ENCODE measurements at places on chromosomes 5 and 9.
A peak's percentile ranks its signal among the peaks of the same experiment; 100 is the strongest.

- DNase-seq = no peak
Observed at GRCh38 chr5:32539981-32540845, 45.1 kb upstream of the SUB1 start.

- peak; percentile 36 for DNase-seq
Observed at GRCh38 chr9:78030553-78031443, 813 bp downstream of the GNAQ start.

DNA sequence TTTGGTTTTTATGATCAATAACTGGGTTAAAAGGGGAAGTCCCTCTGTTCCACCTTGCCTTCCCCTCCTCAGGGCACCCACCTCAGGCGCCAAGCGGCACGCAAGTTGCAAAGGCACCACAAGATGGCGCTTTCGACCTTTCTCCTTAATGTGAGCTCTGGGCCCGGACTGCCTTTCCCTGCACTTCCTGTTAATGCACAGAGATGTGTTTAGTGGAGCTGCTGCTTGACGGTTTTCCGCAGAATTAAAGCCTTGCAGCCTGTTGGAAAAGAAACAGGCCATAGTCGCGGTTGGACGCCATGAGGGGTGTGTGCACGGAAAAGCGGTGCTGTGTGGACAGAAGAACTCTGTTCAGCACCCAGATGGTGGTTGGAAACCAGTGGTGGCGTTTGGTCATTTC lies 17.9 kb downstream of the CXCL14 start:
- DNase-seq = peak; percentile 48

- DNase-seq = no peak
Observed at GRCh38 chr9:73157811-73158210, 6.1 kb downstream of the ANXA1 start.

DNA sequence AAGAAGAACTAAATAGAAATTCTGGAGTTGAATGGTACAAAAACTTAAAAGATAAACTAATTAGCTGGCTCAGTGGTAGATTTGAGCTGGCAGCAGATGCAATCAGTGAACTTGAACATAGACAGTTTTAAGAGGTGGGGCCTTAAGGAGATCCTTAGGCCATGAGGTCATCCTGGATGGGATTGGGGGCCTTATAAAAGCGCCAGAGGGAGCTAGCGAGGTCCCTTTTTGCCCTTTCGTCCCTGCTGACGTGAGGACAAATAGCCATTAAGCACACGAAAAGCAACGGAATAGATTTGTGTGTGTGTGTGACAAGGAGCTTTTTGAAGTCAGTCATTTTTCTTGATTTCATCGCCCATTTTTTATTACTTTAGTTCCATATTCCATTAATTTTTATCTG lies 83.3 kb downstream of the ZNF354C start:
- DNase-seq = no peak

GRCh38 chr5:177005619-177006264 lies 837 bp downstream of the UIMC1 start:
- peak; percentile 57 for DNase-seq

GRCh38 chr9:133513214-133514100 lies 11.3 kb downstream of the MYMK start:
- no peak for DNase-seq

GRCh38 chr9:110900917-110901316 lies 137.4 kb downstream of the LPAR1 start:
- no peak for DNase-seq

GRCh38 chr5:88827997-88828396 lies 55.0 kb downstream of the MEF2C start:
- no peak for DNase-seq

DNA sequence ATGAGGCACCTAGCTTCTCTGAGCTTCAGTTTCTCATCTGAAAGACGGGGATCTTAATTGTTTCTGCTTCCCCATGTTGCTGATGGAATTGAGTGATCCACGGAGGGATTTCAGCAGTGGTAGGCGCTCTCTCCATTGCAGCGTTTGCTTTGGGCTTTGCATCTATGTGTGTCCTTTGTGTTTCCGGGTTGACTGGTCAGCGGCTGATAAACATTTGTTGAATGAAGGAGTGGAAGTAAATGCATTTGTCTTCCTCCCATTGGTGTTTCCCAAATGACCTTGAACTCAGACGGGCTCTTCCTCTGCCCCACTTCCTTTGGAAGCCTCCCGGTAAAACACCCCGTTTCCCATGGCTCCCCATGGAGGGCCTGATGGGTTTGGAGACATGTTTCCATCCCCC lies 117.2 kb downstream of the GAPVD1 start:
- DNase-seq = no peak

GRCh38 chr5:126139086-126139485 lies 284.1 kb upstream of the GRAMD2B start:
- no peak for DNase-seq

GRCh38 chr5:125492977-125493376 lies 746.5 kb upstream of the ZNF608 start:
- no peak for DNase-seq

- DNase-seq = no peak
Observed at GRCh38 chr9:112447283-112447761, 39.3 kb upstream of the KIAA1958 start.

GRCh38 chr9:27033815-27034403 lies 28.4 kb upstream of the LRRC19 start:
- peak; percentile 29 for DNase-seq

- DNase-seq = no peak
Observed at GRCh38 chr5:125348936-125349831, 602.7 kb upstream of the ZNF608 start.

DNA sequence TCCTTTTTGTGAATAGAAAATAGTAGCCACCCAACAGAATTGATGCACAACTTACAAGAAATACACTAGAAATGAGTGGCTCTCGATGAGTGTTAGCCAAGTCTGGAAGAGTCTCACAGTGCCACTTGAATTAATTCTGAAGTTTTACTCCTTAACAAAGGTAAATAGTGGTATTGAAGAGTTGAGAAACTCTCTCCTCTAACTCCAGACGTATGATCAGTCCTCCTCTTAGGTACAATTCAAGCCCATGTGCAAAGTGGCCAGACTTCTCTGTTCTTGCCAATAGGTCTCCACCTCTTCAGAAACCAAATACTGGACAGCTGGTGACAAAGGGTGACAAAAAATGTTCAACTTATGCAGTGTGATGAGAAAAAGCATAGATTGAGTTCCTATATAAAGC lies 38.5 kb upstream of the ADAMTS16 start:
- DNase-seq = no peak

DNA sequence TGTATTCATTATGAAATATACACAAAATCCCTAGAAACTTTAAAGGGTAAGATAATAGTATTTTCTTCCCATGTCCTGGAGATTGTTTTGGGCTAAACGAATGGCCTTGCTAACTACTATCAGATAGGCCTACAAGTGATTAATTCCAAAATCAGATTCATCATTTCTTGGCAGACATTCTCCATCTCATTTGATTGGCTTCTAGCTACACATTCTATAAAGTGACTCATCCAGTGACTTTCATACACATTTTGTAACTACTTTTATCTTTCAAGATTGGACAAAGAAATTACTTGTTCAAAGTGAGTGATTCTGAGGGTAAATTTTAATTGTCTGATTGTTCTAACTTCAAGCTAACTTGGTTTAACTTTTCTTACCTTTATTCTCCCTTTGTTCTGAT lies 93.3 kb downstream of the RAPGEF6 start:
- DNase-seq = no peak

GRCh38 chr9:127027694-127028093 lies 94.7 kb downstream of the ANGPTL2 start:
- DNase-seq = no peak

DNA sequence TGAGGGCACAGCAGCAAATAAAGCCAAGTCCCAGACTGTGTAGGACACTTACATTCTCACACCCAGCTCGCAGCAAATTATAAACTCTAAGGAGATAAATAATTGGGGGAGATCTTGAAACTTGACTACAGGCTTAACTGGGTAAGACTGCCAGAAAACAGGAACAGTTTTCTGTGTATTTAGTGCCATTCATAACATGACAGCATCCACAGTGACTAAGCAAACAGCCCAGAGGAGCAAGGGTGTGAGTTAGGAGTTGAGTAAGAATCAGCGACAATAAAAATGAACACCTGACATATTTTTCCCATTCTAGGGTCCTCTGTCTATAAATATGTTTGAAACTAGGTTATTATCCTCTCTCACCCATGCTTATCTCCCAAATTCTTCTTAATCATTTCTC lies 370.9 kb upstream of the WWC1 start:
- DNase-seq = no peak

DNA sequence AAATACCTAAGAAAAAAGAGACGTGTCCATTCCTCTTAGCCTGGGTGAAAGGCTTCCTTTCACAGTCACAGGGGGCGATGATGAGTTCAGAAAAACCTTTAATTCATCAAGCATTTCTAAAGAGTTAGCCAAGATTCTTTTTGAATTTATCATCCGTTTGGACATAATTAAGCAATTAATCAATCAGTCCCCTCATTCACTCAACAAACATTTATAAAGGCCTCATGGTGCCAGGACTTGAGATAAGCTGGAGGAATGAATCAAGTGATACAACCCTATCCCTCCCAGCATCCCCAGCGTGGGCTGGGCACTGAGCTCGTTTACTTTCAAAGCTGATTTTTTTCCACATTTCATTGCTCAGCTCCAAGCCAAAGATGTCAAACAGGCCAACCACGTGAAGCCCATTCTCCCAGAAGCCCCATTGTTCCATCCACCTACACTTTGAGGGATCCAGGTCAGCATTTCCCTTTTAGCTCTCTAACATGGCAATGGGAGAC lies 140.5 kb downstream of the SLIT3 start:
- DNase-seq = no peak

DNA sequence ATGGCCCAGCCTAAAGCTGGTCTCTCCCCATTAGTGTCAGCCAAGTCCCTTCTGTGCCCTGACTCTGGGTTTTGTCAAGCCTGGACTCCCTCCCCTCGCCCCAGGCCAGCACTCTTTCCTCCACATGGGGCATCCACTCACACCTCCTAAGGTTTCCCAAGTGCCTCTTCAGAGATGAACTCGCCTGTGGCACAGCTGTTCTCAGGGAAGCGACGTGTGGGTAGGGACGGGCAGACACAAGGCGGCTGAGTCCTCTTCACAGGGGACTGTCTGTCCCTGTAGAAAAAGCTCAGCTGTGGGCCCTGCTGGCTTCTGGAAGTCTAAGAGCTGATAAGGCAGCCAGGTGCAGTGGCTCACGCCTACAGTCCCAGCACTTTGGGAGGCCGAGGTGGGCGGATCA lies 78.5 kb downstream of the CACNA1B start:
- DNase-seq = no peak

- DNase-seq = no peak
Observed at GRCh38 chr5:172213126-172213525, 19.2 kb downstream of the EFCAB9 start.

DNA sequence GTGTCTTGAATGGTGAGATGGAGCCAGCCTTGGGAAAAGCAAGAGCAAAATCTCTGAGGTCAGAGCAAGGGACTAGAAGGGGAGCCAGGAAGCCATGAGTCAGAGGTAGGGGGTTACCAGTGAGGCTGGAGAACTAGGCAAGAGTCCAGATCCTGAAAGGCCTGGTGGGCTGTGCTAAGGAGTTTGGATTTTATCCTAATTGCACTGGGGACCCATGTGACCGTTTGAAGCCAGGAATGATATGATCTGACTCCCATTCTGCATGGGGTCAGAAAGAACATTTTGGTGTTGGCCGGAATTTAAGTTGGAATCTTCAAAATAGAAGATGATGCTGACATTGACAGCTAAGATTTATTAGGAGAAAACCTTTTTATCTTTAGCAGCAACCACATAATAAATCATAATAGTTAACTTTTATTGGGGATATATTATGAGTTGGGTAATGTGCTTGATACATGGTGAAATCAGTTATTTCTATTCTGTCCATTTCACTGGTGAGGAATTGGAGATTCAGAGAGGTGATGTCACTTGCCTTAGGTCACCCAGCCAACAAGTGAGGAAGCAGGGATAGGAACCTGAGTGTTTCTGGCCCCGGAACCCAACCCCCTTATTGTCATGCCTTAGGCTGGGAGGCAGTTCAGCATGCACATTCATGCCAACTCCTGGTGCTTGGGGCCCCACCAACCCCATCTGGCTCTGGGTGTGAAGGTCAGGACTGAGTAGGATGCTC lies 61.5 kb upstream of the RARS1 start:
- no peak for DNase-seq

DNA sequence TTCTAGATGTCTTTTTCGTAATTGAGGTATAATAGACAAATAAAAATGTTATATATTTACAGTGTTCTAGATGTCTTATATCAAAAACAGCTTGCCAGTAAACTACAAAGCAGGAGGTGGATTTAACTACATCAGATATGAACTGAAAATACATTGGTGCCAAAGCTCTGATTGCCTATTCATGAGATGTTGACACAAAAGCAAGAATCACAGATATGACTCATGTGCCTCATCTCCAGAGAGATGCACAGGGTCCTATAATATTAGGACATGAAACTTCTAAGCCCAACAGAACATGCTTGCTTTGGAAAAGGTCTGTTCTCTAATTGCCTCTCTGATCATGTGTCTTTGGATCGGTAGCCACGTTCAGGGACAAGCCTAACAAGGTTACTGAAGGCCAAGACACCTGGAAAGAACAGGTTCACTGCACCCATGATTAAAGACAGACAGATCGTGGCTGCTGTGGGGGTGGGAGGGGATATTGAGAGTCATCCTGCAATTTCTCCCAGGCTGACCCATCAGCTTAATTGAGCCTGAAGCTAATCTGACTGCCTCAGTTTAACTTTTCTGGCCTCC lies 16.8 kb downstream of the ABCA1 start:
- DNase-seq = no peak

GRCh38 chr5:132557478-132558172 lies 848 bp downstream of the RAD50 start:
- DNase-seq = peak; percentile 25

- no peak for DNase-seq
Observed at GRCh38 chr5:56557198-56557597, 258.2 kb upstream of the MAP3K1 start.

- DNase-seq = no peak
Observed at GRCh38 chr9:2109069-2109650, 94.0 kb downstream of the SMARCA2 start.

DNA sequence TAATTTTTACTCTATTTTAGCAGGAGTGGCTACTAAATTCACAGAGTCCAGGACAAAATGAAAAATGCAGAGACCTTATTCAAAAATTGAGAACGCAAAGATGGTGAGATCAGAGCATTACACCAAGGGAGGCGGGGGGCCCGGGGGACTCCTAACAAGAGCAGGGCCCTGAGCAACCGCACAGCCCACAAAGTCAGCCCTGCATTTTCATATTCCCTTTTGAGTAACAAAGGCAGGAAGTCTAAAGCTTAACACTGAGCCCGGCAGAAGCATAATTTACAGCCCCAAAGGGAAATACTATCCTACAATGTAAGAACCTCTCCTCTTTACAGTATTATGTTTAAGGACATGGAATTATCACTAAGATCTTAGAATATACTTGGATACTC lies 69.4 kb downstream of the TLE1 start:
- DNase-seq = no peak

GRCh38 chr9:108691614-108692013 lies 164.2 kb downstream of the ACTL7B start:
- no peak for DNase-seq

Measured in activated CD4-positive, alpha-beta T cell treated with anti-CD3 and anti-CD28 coated beads for 24 hours (primary cell).